ENCODE measurements at places on chromosomes 16 and 17.

DNA sequence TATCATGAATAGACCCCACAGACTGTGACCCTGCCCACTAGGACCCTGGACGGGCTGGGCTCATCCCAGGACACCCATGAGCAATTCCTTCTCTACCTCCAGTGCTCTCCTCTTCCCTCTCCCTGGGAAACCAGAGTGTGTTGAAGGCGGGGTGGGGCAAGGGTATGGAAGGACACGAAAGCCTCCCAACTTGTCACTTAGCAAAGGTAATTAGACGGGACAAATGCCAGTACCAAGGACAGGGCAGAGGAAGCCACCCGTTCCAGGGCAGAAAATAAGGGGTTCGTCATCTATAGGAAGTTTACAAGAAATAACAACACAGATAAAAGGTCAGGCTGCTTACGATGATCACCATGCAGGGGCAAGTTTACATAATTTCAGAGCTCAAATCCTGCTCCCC, 4.9 kb upstream of the EPX start:
- DNase-seq = no peak

GRCh38 chr17:82444941-82445521, 5.5 kb downstream of the CYBC1 start:
- no peak for DNase-seq

DNA sequence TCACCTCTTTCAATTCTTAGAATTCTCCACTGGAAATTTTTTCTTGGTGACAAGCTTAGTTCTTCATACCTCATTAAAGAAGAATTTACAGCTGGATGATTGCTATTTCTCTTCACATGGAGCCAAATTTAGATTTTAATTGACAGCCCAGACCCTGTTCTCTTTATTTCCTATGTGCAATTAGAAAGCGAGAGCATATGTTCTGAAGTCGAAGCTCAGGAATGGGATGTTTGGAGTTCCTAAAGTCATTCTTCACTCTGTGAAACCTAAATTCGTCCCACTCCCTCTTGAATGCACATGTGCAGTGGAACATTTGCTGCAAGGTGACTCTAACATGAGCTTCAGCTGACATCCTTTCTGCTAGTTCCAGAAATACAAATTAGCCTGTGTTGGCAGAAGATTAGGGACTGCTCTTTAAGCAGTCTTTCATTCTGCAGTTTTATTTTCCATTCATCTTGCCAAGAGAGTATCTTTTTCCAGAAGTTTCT, 129.3 kb upstream of the KCNJ16 start:
- no peak for DNase-seq

DNA sequence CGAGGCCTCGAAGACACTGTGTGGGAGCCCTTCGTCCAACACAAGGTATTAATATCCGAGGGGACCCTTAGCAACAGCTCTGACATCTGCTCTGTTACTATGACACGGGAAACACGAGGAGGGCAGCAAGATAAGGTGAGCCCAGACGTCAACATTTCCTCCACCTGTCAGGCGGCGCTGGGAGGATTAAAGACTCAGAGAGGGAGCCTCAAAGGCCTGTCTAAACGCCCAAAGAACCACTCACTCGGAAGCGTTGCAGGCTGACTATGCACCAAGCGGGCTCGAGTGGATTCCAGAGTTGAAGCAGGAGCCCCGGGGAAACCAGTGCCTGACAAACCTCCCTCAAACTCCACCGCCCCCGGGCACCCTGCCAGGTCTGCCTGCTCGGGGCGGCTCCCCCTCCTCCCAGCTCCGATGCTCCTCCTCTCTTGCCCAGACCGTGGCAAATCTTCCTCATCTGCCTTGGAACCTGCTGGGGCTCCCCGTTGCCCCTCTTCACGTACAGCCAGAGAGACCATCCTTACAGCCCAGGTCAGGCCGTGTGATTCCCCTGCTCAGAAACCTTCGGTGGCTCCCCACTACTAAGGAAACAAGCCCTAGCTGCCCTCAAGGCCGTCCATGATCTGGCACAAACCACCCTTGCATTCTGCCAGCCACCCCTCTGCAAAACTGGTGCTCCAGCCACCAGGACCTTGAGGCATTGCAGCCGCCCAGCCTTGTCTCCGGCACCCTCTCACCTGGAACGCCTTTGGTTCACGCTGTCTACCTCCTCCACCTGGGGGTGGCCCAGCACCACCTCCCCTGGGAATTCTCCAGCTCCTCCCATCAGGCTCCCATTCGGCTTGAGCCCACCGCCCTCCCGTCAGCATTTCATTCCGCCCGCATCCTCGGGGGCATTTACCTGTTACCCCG, 16.2 kb downstream of the RPH3AL start:
- peak; percentile 64 for DNase-seq

- DNase-seq = no peak
These were observed 15.7 kb downstream of the ETV4 start for GRCh38 chr17:43530288-43531081.

GRCh38 chr17:42760652-42761581, at the start of gene RAMP2:
TSS of gene RAMP2 (plus strand) at chr17:42761227. CDS start at chr17:42761262, 35 bp downstream.
- DNase-seq = no peak

DNA sequence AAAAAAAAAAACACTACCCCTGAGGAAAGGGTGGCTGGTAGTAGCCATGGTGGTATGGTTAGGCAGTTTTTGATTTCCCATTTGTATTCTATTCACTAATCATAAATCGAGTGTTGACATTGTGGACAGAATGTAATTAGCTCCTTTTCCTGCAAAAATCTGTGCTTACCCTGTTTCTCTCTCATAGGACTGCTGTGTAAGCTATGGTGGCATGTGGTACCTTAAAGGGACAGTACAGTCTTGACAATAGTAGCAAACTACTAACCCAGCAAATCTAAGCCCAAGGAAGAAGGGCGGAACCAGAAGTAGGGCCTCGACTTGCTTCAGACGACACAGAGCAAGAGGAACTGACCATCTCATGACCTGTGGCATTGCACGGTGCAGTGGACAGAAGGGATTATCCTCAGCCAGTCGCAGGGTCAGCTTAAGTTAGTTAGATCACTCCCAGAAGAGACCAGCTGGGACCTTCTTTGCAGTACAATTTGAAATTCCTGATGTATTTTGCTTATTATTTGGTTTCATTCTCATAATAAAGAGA, 36.3 kb downstream of the POLR3E start:
- DNase-seq = no peak

DNA sequence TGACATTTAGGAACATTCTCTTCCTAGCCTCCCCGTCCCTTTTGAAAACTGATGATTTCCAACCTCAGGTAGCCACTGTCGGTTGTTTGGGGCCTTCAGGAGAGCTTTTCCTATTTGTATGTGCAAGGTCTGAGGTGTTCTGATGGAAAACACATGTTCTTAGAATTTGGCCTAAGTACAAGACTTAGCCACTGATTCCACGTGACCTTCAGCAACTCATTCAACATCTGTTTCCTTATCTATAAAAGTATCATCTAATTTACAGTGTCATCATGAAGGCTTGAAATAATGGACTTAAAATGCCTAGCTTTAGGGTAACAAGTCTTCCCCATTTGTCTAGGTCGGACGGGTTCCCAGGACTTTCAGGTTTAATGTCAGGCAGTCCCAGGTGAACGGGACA, 259.3 kb downstream of the SOX9 start:
- no peak for DNase-seq

Data from activated CD8-positive, alpha-beta memory T cell treated with anti-CD3 and anti-CD28 coated beads, Interleukin-2, amount 50 U/mL, for 48 hours (primary cell).